ENCODE measurements at places on chromosomes 3 and 15.

DNA sequence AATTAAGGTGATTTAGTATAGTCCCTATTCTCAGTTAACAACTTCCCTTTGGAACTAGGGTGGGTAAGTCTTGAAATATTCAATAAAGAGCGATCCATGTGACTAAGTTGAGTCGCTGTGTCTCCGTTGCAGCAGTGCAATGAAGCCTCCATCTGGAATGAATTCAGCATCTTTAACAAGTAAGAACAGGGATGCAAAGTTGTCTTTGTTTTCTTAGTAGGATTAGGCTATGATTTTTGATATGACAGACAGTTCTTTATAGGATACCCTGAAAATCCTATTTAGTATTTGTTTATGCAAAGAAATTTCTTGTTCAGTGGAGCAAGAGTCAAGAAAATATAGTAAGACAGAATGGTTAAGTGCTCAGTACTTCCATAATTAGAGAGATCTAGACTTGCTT lies 52.7 kb downstream of the RBMS3 start:
- no peak for DNase-seq

GRCh38 chr3:189621948-189622603 lies 9.1 kb upstream of the TP63 start:
- no peak for DNase-seq

DNA sequence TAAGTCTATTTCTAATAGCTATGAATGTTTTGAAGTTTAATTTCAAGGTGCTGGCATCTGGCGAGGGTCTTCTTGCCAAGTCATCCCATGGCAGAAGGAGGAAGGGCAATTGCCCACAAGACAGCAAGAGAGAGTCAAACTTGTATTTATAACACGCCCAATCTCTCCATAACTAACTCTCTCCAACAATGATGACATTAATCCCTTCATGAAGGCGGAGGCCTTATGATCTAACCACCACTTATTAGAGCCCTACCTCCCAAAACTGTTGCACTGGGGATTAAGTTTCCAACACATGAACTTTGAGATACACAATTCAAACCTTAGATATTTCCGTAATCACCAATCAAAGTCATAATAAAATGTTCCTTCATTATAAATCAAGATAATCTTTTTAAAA lies 406.9 kb downstream of the CNTN6 start:
- DNase-seq, result no peak

DNA sequence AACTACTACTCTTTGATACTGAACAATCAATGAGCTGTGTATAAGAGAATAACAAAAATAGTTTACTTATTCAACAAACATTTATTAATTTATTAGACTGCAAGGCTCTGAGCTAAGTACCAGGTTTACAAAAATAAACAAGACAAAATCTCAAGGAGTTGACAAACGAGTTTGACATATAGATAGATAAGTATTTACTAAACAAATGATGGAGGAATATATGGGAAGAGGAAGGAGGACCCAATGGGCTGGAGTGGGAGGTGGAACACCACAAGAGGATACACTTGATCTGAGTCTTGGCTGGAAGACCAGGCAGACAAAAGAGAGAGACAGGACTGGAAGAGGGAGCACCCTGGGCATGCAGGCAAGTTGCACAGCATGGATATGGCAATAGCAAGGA lies 47.5 kb upstream of the FSIP1 start:
- no peak for DNase-seq

DNA sequence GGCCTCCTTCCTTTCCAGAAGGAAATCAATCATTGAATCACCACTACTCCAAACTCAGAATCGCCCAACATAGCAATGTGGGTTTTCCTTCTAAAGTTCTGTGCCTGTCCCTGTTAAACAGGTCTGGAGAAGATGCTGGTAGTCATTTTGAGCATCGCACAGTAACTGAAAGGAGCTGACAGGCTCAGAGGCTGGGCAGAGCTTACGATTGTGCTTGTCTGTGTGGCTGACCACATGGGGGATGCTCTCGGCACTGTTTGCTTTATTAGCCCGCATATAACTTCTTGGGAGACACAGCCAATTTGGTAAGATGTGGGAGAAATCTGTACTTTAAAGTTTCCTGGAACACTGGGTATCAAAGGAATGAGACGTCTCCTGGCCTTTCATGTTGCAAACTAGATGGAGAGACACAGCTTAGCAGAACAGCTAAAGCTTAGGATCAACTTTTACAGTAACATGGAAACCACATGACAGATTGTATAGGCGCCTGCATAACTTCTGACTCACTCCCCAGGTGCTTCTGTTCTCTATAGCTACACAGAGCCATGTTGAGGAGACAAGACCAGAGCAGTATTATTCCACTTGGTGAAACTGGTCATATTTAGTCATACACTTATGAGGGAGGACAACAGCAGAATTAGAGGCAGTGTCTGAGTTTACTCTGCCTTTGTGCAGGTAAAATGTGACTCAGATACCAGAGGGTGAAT lies 374.1 kb downstream of the RORA start:
- DNase-seq, result peak; percentile 62

- no peak for DNase-seq
Measured at GRCh38 chr3:141313093-141313683, 55.1 kb upstream of the ZBTB38 start.

DNA sequence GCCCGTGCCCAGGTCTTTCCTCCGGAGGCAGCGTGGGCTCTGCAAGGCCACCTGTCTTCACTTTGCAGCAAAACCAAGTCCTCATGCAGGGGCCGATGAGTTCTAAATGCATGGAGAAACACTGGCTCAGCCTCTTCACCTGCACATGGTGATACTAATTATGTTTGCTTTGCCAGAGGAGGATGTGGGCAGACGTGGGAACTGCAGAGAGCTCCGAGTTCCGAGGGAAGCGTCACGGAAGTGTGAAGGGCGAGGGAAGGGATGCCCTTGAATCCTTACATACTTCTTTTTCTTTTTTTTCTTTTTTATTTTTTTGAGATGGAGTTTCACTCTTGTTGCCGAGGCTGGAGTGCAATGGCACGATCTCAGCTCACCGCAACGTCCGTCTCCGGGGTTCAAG lies 74.8 kb downstream of the GABRG3 start:
- no peak for DNase-seq

GRCh38 chr3:126959136-126959920 lies 23.6 kb upstream of the PLXNA1 start:
- DNase-seq, result no peak

DNA sequence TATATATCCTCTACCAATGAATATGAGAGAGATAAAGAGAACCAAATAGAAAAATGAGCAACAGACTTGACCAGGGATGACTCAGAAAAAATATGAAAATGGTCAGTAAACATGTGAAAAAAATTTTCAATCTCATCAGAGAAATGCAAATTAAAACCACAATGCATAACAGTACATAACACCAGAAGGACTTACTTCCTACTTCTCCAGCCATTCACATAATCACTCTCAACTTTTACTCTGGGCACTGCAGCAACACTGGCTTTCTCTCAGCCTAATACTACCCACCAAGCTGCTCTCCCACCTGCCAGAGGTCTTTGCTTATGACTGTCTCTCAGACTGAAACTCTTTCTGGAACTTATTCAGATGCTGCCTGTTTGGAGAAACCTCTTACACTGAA lies 49.4 kb downstream of the DPH6 start:
- no peak for DNase-seq

DNA sequence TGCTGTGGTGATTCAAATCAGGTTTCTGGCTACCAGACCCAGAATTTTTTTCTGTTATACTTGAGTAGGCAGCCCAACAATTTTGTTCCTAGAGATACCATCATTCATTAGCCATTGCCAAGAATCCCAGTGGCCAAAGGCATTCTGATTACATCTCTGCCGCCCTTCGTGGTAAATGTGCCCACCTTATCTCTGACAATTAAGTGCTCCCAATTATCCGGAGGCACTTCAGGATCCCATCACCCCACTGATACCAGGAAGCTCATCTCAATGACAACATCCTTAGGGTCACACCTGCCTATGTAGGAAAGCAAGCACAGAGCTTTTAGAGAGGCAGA lies 43.2 kb upstream of the RPL35A start:
- no peak for DNase-seq

GRCh38 chr3:168161696-168162095 lies 66.0 kb upstream of the GOLIM4 start:
- DNase-seq, result no peak

DNA sequence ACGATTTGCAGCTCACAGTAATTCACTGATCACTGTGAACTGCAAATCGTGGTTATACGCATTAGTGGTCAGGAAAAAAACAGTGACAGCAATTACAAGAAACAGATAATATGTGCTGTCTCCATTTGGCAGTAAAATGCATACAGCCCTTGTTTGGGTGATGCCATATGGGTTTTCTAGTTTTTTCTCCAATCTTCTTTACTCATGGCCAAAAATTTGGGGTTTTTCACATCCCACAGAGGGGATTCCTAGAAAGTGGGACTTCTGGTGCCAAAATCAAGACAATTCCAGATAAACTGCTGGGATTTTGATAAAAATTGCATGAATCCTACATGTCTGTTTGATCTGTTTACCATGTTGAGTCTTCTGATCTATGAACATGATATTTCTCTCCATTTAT lies 15.6 kb downstream of the NDN start:
- no peak for DNase-seq

DNA sequence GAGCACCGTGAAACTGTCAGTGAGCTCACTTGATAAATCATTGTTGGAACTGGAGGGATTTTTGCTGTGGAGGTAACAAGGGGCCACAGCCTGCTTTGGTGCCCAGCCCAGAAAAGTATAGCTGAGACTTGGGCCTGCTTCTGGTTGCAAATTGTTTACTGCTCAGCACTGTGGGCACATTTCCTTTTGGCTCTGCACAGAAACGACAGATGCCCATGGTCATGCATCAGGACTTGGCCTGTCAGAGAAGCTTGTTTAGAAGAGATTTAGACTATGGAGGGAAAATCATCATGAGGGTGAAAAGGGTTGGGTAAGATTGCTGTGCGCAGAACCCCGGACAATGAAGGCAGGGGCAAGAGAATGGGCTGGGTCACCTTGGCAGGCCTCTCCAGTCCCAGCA lies 286.1 kb upstream of the CTNNB1 start:
- no peak for DNase-seq

- peak; percentile 50 for DNase-seq
Measured at GRCh38 chr3:197795200-197795599, 4.1 kb downstream of the LRCH3 start.

GRCh38 chr15:49040151-49040550 lies 6.1 kb downstream of the SECISBP2L start:
- no peak for DNase-seq

DNA sequence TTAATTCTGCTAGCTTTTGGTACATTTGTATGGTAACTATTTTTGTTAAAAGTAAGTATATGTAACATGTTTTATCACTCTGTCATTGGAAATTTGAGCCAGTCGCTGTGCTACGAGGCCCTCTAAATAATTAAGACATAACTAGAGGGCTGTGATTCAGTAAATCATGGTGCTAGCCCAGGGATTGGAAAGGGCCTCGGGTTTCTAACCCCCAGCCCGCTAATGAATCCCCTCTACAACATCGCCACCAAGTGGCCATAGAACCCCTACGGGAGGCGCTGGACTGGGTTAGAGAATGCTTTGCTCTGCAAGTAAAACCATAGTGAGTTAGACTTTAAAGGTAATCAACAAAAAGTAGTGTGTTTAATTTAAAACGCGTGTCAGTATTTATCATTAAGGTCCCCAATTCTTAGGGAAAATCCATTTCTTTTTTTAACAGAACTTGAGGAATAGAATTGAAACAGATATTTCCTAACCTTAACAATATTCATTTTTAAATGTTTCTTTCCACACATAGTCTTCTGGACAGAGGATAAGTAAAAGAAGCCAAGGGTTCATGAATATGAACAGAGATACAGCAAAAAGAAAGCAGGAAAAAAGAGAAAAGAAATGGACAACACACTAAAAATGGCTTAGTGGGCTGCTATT lies 744.7 kb downstream of the EPHA3 start:
- peak; percentile 50 for DNase-seq

DNA sequence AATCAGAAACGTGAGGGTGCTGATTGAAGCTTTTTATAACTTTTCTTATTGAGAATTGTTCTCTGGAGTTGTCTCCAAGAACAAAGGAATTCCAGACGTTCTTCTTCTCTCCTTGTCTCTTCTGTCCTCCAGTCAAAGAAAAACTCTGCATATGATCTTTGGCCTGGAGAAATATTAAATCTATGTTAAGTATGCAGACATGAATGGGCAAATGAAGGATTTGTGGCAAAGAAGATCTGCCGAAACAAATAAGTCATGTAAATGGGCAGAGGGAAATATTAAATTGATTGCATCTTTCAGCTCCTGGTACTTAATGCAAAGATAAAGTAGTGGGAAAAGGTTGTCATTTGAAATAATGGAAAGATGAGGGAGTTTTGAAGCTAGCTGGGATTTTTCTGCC lies 74.9 kb downstream of the IGF1R start:
- no peak for DNase-seq

GRCh38 chr3:80213086-80213485 lies 445.3 kb upstream of the ROBO1 start:
- no peak for DNase-seq

- no peak for DNase-seq
Measured at GRCh38 chr3:20394243-20394642, 208.2 kb upstream of the SGO1 start.

GRCh38 chr3:71542521-71543370 lies 40.8 kb downstream of the FOXP1 start:
- DNase-seq, result peak; percentile 39

DNA sequence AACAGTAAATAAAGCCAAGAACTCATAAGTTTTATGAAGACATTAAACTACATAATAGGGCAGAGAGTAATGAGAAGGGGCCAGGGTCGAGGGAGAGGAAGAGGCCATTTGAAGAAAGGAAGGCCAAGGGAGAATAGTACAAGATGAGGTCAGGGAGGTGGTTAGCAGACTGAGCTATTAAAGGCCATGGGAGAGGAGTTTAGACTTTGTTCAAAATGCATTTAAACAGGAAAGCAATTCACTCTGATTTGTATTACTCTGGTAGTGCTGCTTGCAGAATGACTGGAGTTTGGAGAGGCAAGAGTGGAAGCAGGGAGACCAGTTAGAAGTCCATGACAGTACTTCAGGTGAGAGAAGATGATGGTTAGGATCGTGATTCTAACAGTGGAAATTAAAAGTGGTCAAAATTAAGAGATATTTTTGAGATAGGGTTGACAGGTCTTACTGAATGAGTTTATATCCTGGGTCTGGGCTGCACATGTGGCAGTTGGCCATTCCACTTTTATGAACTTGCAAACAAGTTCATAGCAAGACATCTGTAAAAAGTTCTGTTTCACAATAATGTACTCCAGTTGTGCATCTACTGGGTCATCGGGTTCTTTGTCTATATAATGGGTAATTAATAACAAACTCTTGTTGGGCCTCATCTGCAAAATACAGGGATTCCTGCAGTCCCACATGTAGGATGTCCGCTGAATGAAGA lies 16.3 kb downstream of the PPP2R3A start:
- no peak for DNase-seq

GRCh38 chr3:129268396-129268795 lies 10.3 kb upstream of the HMCES start:
- DNase-seq, result no peak

GRCh38 chr15:70669006-70669602 lies 94.3 kb downstream of the UACA start:
- DNase-seq, result no peak

GRCh38 chr3:131421957-131422498 lies 40.5 kb downstream of the NUDT16 start:
- no peak for DNase-seq

- DNase-seq, result no peak
Measured at GRCh38 chr15:68419301-68420175, 12.4 kb downstream of the ITGA11 start.

GRCh38 chr15:97517737-97518136 lies 442.8 kb upstream of the ARRDC4 start:
- no peak for DNase-seq

Measured in HT1080 (cell line).